ENCODE measurements at places on chromosomes 3 and 15.

DNA sequence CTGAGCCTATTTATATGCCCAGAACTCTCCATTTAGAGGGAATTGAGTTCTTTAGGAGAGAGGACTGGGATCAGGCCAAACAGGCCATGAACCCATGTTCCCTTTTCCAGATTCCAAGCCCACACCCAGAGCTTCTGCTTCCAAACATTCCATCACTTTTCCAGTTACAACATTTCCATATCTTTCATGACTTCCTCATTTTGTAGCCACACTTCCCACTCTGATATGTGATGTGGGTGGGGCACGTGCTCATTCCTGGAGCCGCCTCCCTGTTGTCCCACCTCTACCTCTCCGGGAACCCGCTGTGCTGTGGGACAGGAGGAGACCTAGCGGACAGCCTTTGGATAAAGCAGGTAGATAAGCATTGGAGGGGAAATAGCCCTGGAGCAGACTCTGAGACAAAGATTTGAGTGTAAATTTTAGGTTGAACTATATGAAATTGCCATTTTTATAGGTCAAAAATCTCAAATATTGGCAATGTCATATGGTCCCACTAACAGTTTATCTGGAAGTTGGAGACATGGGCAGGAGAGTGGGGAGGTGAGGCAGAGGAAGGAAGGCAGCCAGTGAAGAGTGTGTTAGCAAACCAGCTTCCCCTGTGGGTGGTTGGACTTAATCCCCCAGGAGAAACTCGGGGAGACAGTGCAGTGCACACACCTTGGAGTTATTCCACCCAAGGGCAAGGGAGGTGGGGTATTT, 31.8 kb downstream of the CYP8B1 start:
- H3K36me3 ChIP-seq = no peaks in the 10 kb centered on the region
- peak; percentile 71 for DNase-seq
- peaks cover 47% of the 10 kb centered on the region for H3K4me1 ChIP-seq
- peak overlapping the region; percentile 0 for H3K4me3 ChIP-seq
- no peaks in the 10 kb centered on the region for H3K27me3 ChIP-seq

DNA sequence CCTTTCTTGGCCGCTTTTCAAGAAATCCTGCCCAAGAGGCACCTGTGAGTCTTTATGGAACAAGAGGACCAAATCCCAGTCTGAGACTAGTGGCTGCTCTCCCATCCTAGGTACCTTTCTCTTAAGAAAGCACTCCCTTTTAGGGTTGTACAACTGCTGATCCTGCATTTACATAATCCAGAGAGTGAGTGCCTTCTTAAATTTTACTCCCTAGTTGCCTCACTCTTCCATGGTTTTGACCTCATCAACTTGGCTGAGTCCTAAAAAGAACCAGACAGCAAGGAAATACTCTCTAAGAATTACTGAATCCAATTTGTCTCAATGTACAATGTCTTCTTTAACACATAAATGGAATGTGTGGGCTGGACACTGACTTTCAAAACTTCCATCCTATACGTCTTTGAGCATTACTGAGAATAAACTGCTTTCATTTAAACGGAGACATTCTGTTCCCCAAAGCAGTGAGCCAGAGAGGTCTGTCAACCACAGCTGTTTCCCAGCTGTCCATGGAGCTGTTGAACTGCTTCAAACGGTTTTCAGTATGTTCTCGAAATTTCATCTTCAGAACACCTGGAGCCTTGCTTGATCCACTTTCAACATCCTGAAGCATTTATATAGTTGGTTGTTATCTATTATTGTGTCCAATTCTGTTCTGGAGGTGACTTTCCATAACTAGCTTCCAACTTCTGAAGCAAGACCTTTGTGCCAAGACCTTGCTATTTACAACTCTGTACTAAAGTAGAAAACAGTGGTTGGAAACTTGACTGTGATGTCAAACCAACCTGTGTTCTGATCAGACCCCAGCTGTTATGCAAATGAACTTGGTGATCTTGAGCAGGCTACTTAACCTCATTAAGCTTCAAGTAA, 179.1 kb downstream of the SLC9A9 start:
- no peak overlapping the region for H3K27ac ChIP-seq
- DNase-seq = no peak
- H3K36me3 ChIP-seq = no peaks in the 10 kb centered on the region
- no peak overlapping the region for H3K4me3 ChIP-seq
- H3K4me1 ChIP-seq = no peaks in the 10 kb centered on the region
- no peaks in the 10 kb centered on the region for H3K27me3 ChIP-seq

DNA sequence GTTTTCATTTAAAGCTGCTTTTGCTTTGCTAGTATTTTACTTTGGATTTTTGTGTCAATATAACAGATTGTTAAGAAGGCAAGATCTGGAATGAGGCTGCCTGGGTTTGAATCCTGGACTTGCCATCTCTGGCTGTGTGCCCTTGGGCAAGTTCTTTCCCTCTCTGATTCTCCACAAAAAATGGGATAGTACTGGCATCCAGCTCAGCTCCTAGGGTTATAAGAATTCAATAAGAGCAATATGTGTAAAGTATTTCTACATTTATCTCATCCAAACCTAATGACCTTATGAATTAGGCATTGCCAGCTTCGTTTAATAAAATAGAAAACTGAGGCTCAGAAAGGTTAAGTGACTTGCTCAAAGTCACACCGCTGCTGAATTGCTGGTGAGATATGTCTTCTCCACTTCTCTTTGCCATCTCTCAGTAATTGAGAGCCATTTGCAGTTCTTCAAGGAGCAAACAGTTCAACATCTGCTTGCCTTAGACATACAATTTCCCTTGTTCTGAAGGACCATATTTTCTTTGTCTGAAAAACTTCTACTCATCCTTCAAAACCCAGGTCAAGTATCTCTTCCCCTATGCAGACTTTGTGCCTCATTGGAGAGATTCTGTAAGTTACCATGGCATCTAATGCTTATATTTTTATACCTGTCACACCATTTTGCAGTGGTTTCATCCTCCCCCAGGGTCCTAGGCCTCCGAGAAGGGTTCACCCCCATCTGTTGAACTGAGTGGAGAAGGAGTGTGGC, 80.8 kb upstream of the TLE3 start:
- no peak overlapping the region for H3K4me3 ChIP-seq
- H3K27me3 ChIP-seq = no peaks in the 10 kb centered on the region
- peaks cover 18% of the 10 kb centered on the region for H3K4me1 ChIP-seq
- H3K36me3 ChIP-seq = no peaks in the 10 kb centered on the region
- no peak overlapping the region for H3K27ac ChIP-seq
- no peak for DNase-seq

GRCh38 chr3:69690-70089, 126.9 kb upstream of the CHL1 start:
- H3K4me3 ChIP-seq = no peak overlapping the region
- no peak overlapping the region for H3K27ac ChIP-seq
- DNase-seq = no peak

- peaks cover 17% of the 10 kb centered on the region for H3K4me1 ChIP-seq
- peaks cover 31% of the 10 kb centered on the region for H3K36me3 ChIP-seq
- H3K27ac ChIP-seq = peak overlapping the region; percentile 80
- no peak overlapping the region for H3K4me3 ChIP-seq
- DNase-seq = peak; percentile 87
Observed at GRCh38 chr3:64150623-64151207, 74.6 kb downstream of the PRICKLE2 start.

DNA sequence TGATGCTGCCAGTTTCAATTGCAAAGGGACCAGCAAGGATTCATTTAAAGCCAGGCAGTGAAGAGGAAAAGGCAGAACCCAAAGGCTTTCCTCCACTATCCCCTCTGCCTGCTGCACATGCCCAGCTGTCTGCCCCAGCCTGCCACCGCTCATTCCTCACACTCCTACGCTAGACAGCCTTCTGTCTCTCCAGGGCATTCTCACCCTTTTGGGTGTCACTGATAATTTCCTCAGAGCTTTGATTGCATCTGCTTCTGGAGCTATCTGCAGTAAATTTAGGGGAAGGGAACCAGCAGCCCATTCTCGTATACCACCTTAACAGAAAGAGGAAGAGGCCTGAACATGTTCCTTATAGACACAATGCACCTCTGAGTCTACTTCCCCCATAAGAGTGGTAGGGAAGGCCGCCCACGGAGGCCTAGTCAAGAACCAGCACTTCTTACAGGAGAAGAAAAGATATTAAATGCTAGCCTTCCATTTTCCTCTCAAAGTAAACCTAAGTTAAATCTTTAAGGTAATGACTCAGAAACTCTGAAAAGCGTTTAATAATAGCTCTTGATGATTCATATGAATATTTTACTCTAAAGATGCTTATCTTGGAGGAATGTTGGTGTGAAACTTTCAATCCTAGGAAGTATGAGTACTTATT, 20.9 kb downstream of the NUDT16 start:
- no peaks in the 10 kb centered on the region for H3K36me3 ChIP-seq
- H3K27me3 ChIP-seq = no peaks in the 10 kb centered on the region
- peaks cover 12% of the 10 kb centered on the region for H3K4me1 ChIP-seq
- DNase-seq = no peak
- H3K4me3 ChIP-seq = no peak overlapping the region

DNA sequence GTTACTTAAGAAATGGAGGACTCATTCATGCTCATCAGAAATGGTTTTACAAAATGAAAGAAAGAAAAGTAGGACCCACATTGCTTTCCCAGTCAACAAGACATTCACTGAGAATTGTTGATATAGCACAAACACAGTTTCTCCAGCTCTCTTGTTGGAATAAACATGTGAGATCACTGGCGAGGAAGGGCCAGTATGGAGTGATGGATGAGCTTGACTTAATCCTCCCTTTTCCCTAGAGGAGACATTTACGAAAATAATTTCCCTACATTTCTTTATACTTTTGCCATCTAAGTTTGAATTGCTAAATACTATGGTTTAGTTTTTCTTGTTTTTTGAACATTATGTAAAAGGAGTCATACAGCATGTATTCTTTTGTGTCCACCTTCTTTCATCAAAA, 15.9 kb upstream of the UBE3A start:
- H3K27me3 ChIP-seq = no peaks in the 10 kb centered on the region
- H3K36me3 ChIP-seq = no peaks in the 10 kb centered on the region
- no peak for DNase-seq
- no peaks in the 10 kb centered on the region for H3K4me1 ChIP-seq

GRCh38 chr3:184977796-184978195, 165.8 kb downstream of the VPS8 start:
- no peak overlapping the region for H3K27ac ChIP-seq
- no peaks in the 10 kb centered on the region for H3K27me3 ChIP-seq
- peaks cover 13% of the 10 kb centered on the region for H3K36me3 ChIP-seq
- no peak overlapping the region for H3K4me3 ChIP-seq
- no peaks in the 10 kb centered on the region for H3K4me1 ChIP-seq

GRCh38 chr15:98953000-98953787, 54.4 kb downstream of the PGPEP1L start:
- no peaks in the 10 kb centered on the region for H3K27me3 ChIP-seq
- no peak for DNase-seq
- H3K4me1 ChIP-seq = peaks cover 48% of the 10 kb centered on the region
- no peak overlapping the region for H3K4me3 ChIP-seq
- peaks cover 63% of the 10 kb centered on the region for H3K36me3 ChIP-seq
- peak overlapping the region; percentile 95 for H3K27ac ChIP-seq

- no peaks in the 10 kb centered on the region for H3K27me3 ChIP-seq
- no peak overlapping the region for H3K27ac ChIP-seq
- DNase-seq = no peak
- H3K4me1 ChIP-seq = no peaks in the 10 kb centered on the region
- H3K36me3 ChIP-seq = peaks cover 7% of the 10 kb centered on the region
Observed at GRCh38 chr15:100928632-100929280, 9.6 kb downstream of the LRRK1 start.

DNA sequence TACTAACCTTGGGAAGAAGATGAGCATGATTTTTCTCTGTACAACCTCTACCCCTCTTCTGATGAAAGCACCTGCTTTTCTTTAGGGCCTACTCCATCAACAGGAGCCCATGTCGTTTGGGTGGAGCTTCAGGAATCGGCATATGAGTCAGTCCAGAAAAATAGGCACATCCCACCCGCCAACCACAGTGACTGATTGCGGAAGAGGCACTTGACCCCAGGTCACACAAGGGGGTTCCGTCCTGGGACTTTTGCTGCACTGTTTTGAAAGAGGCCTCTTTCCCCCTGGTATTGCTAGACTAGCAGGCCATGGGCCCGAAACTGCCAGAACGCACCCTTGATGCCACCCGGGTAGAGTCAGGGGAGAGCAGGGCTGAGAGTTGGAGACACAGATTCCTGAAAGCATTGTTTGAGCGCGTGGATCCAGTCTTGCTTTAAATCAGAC, 19.3 kb upstream of the NRROS start:
- no peak for DNase-seq
- H3K4me3 ChIP-seq = no peak overlapping the region
- H3K36me3 ChIP-seq = no peaks in the 10 kb centered on the region
- H3K27me3 ChIP-seq = peaks cover 7% of the 10 kb centered on the region

DNA sequence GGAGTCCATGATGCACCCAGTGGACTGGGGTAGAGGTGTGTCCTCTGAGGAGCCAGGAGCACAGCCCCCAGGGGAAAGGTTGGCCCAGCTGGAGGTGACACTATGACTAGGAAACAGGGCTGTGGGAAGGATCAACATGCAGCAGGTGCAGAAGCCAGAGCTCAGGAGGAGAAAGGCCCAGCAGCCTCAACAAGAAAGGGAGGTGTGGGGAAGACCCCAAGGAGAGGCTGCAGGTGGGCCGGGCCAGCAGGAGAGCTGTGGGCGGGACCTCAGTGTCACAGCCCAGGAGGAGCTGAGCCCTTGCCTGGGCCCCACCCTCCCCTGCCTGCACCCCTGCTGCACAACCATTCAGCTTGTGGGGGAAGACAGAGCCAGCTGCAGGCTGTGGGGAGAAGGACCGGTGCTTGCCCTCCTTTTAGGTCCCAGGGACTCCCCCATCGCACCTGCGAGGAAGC, 18.4 kb upstream of the KLF13 start:
- H3K27me3 ChIP-seq = peaks cover 47% of the 10 kb centered on the region
- no peak overlapping the region for H3K4me3 ChIP-seq
- no peak overlapping the region for H3K27ac ChIP-seq
- no peaks in the 10 kb centered on the region for H3K36me3 ChIP-seq
- H3K4me1 ChIP-seq = no peaks in the 10 kb centered on the region
- DNase-seq = no peak

- no peak overlapping the region for H3K27ac ChIP-seq
- H3K36me3 ChIP-seq = no peaks in the 10 kb centered on the region
- peaks cover 82% of the 10 kb centered on the region for H3K4me1 ChIP-seq
- DNase-seq = no peak
Observed at GRCh38 chr3:123357275-123357674, 91.6 kb downstream of the ADCY5 start.

All from tibial artery (tissue), 4 donors.